ENCODE measurements at places on chromosomes 11 and 22. TPM values are rescaled to one million over a fixed set of nuclear protein-coding genes. Genes with fewer than 3 reads are reported as not detected.

The INS gene
- not detected for total RNA-seq

The SEPTIN5 gene
- 2.3 TPM for total RNA-seq

The CASP1 gene
- total RNA-seq: 10.1 TPM

The LIN7C gene
- 43.7 TPM for total RNA-seq

The TMPRSS4 gene
- 132 TPM for total RNA-seq

The RFPL2 gene
- 0.52 TPM for total RNA-seq

The CHST1 gene
- total RNA-seq: not detected

The YAP1 gene
- 64.7 TPM for total RNA-seq

The INTS4 gene
- total RNA-seq: 43.9 TPM

GRCh38 chr22:45105281-45105702, 58.4 kb upstream of the NUP50 start:
- peak; percentile 70 for DNase-seq

- DNase-seq: no peak
Measured at GRCh38 chr11:10746871-10747270, 4.2 kb upstream of the CTR9 start.

DNA sequence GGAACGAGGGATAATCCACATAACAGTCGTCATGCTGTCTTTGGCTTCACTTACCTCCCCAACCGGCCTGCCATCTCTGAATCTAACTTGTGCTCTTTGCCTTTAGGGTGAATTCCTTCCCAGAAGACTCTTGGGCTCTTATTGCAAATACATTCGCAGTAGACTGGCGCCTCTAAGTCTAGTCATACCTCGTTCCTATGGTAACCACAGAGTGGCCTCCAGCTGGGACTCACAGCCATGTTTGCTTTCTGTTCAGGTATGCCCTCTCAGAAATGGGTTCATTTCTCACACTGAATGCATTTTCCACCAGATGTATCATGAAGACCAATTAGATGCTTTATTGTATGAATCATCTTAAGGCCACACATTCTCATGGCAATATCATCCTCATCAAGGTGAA, 112.7 kb downstream of the FAR1 start:
- DNase-seq: no peak

DNA sequence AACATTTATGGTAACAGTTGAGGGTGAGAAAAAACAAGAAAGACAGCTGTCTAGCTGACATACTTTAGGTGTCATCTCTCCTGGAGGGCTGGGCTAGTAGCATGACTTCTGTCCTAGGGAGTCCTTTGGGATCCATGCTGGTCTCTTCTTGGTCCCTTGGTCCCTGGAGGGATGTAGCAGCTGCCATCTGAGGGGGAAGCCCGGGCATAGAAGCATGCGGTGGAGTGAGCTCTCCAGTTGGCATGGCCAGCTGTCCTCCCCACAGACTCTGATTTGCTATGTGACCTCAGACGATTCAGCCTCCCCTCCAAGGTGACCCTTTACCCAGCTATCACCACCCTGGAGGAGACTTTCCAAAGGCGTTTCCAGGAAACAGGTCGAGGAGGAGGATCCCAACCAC, 28.7 kb downstream of the POU2F3 start:
- no peak for DNase-seq

DNA sequence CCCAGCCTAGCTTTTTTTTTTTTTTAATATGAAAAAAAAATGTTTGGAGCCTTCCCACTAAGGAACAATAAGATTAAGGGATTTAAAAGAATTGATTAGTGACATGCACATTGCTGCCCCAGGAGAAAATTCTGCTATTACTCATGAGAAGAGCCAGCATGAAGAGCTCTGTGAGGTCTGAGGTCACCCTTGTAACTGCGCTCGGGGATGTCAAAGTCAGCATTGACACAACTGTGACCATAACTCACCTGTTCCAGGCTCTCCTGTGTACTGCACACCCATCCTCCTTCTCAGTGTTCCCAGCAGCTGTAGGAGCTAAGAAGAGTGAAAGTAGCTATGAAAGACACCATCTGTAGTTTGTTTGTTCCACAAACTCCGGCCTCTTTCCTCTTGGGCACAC, 109.8 kb upstream of the FGF3 start:
- DNase-seq: no peak

- no peak for DNase-seq
Measured at GRCh38 chr22:44782363-44782963, 30.1 kb downstream of the ARHGAP8 start.

GRCh38 chr22:28791841-28792490, 8.4 kb downstream of the XBP1 start:
- no peak for DNase-seq

DNA sequence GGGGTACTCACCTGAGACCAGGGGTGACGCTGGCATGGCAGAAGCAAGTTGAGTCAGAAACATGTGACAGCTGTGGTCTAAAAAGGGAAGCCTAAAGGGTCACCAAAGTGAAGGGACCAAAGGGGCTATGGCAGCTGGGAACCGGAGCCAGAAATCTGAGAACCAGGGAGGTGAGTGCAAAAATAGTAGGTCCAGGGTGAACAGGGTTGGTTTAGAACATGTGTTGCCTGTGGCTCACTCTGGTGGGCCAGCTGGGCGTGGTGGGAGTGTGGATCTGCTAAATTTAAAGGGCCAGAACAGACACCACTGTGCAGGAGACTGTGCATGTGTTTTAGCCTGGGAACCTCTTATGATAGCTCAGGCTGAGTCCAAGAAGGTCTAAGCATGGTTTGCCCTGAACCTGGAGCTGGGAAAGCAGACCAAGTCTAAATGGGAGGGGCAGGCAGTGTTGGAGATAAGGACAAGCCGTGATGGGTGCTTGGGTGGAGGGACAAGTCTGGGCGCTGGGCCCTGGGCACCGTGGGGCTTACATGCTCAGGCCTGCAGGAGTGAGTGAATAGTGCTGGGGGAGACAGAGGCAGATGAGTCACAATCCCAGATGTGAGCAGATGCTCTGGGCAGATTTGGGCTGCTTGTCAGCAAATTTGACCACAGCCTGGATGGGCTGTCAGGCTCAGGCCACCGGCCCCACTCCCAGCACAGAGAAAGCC, 41.4 kb upstream of the ZBED5 start:
- DNase-seq: peak; percentile 10

DNA sequence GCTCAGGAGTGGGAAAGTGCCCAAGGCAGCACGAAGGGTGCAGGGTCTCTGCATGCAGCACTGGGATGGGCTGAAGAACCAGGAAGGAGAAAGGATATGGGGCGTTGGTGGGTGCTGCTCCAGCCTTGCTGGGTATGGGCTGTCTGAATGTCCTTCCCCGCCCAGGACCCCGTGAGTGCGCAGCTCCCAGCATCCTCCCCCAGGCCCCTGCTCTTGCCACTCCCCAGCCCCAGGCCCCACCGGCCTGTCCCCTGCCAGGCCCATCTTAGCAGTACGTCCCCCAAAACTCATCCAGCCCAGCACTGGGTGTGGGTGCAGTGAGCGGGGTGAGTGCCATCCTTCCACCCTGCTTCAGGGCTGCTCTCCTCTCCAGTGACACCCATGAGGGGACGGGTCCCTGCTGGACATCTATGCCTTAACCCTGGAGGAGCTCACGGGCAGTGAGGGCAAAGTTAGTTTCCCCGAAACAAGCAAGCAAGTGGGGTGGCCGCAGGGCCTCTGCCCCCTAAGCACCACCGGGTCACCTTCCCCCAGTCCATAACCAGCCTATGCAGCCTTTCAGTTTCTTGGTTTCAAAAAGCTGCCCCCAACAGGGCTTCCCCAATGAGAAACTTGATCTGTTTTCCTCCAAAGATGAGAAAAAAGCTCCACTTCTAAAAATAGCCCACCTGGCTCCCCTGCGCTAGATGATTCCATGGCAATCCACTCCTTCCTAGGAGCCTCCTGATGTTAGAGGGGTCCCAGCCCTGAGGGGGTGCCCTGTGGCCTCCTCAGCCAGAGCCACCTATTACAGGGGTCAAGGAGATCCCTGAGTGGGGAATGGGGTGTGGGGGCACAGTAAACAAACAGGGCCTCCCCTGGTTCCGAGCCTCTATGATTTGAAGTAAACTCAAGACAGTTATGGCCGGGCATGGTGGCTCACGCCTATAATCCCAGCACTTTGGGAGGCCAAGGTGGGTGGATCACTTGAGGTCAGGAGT, 103.8 kb downstream of the MORC2 start:
- DNase-seq: no peak

DNA sequence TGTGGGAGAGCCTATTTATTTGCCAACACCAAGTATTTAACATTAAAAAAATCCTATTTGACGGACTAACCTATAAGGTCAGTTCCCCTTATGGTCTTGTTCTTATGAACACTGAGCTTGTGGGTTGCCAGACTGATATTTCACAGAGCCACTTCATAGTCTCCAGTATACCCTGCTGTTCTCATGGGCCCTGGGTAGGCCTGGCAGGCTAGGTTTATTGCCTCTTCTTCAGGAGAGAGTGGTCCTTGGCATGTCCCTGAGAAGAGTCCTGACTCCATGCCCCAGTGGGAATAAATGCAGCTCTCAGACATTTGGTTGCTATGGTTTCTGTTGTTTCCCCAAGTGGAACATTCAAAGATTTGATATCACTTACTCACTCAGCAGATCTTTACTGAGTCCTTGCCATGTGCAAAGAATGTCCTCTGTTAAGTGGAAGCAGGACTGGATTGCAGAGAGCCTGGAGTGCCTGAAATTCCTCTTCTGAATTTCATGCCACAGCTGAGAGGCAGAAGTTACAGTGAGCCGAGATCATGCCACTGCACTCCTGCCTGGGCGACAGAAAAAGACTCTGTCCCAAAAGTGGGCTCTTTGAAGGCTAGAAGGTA, 15.7 kb downstream of the SLC5A1 start:
- DNase-seq: no peak

DNA sequence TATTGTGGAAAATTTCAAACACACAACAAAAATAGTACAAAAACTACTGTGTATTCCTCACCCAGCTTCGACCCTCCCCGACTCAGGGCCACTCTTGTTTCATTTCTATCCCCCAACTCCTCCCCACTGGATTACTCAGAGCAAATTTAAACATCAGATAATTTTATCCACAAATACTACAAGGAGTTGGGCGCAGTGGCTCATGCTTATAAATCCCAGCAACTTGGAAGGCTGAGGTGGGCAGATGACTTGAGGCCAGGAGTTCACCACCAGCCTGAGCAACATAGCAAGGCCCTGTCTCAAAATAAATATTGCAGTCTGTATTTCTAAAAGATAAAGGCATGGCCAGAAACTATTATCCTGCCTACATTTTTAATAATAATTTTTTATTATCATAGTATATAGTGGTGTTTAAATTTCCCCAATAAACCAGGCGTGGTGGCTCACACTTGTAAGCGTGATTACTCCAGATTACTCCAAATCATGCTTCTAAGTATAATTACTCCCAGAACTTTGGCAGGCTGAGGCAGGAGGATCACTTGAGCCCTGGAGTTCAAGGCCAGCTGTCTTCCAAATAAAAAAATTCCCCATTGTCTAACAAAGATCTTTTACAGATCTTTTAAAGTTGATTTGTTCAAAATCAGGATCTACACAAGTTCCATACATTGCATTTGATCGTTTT, 39.8 kb downstream of the LRRC32 start:
- no peak for DNase-seq

DNA sequence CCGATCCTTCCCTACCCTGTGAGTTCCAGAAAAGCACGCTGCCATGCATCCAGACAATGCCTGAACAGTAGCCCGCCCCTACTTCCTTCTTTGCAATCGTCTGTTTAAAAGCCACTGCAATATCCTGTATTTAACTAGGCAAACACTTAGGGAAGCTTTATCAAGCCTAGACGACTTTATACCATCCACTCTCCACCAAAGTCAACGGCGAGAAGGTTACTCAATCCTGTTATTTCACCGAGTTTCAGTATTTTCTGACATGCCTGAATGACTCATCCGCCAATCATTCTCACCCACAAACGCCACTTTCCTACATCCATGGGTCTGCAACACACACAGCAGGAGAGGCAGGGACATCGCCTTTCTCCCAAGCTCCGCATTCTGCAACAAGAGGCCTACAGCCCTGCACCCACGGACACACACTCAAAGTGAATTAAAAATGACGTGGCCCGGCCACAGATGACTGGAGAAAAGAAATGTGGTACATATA, 9.3 kb downstream of the CELSR1 start:
- peak; percentile 69 for DNase-seq

- peak; percentile 24 for DNase-seq
Measured at GRCh38 chr11:75815345-75816168, 547 bp downstream of the UVRAG start.

DNA sequence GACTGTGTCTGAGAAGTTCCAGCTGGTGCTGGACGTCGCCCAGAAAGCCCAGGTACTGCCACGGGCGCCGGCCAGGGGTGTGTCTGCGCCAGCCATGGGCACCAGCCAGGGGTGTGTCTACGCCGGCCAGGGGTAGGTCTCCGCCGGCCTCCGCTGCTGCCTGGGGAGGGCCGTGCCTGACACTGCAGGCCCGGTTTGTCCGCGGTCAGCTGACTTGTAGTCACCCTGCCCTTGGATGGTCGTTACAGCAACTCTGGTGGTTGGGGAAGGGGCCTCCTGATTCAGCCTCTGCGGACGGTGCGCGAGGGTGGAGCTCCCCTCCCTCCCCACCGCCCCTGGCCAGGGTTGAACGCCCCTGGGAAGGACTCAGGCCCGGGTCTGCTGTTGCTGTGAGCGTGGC, 47.9 kb downstream of the GRAMD4 start:
- no peak for DNase-seq

GRCh38 chr22:25364281-25364680, 144.8 kb downstream of the CRYBB2 start:
- DNase-seq: no peak

DNA sequence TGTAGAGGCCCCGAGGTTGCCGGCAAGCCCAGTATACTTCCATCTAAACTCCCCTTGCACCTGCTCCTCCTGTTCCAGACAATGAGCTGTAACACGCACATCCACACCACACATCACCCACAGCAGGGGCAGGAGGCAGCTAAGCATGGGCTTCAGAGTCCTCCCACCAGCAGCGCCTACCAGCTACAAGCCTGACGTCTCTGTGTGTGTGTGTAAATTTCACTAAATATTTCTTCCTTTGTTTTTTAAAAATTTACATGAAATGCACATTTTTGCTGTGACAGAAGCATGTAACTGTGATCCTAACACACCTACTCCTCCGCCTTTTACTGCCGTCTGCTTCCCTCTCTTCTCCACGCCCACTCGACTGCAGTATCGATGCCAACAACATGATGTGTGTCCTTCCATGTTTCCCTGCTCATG, 29.4 kb upstream of the PACSIN2 start:
- DNase-seq: no peak

DNA sequence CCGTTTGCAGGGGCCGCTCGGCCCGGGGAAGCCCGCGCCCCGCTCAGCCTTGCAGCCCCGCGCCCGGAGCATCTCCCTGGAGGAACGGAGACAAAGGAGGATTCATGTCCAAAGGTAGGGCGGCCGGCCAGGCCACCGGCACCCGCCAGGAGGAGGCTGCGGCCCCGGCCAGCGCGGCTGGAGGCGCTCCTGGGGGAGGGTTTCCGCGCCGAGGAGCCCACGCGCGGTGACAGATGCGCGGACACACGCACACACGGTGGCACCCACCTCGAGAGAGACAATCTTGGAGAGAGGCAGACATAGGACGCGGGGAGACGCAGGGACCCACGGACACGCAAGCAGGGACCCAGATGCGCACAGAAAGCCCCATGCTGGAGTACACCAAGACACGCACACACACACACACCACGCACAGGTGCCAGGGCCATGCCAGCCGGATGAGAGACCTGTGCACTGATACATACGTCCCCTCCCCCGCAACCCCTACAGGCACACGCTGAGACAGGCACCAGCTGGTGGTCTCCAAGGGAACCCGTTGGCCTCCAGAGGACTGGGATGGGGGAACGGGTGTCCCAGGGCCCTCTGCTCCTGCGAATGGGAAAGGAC, 7.8 kb downstream of the SEPTIN3 start:
- DNase-seq: no peak

All from Calu3 (cell line).